Activated CD8-positive, alpha-beta T cell treated with anti-CD3 and anti-CD28 coated beads, Interleukin-2, amount 10 ng/mL, durations not matched to agents 7 days and 5 days (primary cell): ENCODE measurements at places on chromosomes 13 and 19. TPM values are rescaled to one million over a fixed set of nuclear protein-coding genes. Genes with fewer than 3 reads are reported as not detected.

GRCh38 chr13:63651394-63651793, 2235.7 kb upstream of the PCDH20 start:
- DNase-seq = no peak

The SLITRK5 gene
- total RNA-seq = not detected

- DNase-seq = no peak
These were observed 10.2 kb downstream of the NDUFA11 start for GRCh38 chr19:5893296-5893903.

The CYP4F22 gene
- total RNA-seq = 5.8 TPM
